Stimulated activated CD4-positive, alpha-beta T cell treated with anti-CD3 and anti-CD28 coated beads, Interleukin-4, amount 100 ng/mL, for 1 hour (primary cell): ENCODE measurements at places on chromosomes 5 and 9.

GRCh38 chr9:108618906-108619550, 236.8 kb downstream of the ACTL7B start:
- DNase-seq: no peak

DNA sequence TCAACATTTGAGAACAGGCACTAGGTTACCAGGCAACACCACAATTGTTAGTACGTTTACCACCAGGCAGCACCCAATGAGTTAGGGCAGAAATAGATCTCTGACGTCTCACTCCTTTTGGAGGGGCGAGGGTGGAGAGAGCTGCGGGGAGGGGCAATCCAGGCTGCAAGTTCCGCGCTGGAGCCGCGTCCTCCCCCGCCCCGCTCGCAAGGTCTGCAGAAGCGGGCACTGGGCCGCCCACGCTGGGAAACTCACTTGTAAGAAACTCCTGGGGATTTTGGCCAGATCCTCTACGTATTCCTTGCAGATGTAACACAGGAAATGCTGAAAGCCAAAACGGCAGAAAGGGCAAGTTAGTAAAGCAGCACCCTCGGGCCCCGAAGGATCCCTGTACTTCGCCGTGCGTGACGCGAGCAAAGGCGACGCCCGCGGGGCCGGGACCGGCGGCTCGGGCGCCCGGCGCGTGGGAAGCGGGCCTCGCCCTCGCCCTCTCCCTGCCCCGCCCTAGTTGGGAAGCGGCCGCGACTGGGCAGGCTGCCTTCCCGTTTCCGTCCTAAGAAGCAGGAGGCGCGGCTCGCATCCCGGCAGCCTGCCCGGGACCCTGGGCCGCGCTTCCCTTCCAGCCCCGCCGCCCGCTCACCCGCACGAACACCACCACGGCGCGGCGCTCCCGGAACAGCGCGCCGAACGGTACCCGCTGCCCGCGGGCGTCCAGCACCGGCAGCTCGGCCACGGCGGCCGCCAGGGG, 493 bp downstream of the PRXL2C start:
- peak; percentile 54 for DNase-seq

- no peak for DNase-seq
These were observed 507.0 kb downstream of the TAF11L14 start for GRCh38 chr5:18141222-18141621.

- no peak for DNase-seq
These were observed 61.5 kb downstream of the CRB2 start for GRCh38 chr9:123417289-123418051.

GRCh38 chr5:31901807-31902530, 263.0 kb downstream of the PDZD2 start:
- DNase-seq: no peak
